NCI-H2029 treated with DMSO at 0.1 percent for 48 hours (cell line): ENCODE measurements at places on chromosomes 16 and 17.

- DNase-seq, result no peak
These were observed 130.0 kb downstream of the KCNJ12 start for GRCh38 chr17:21505819-21506815.

GRCh38 chr17:46962374-46962790 is 16.7 kb downstream of the RPRML start:
- no peak for DNase-seq

GRCh38 chr17:58783380-58783779 is 27.7 kb downstream of the PPM1E start:
- peak; percentile 60 for DNase-seq

DNA sequence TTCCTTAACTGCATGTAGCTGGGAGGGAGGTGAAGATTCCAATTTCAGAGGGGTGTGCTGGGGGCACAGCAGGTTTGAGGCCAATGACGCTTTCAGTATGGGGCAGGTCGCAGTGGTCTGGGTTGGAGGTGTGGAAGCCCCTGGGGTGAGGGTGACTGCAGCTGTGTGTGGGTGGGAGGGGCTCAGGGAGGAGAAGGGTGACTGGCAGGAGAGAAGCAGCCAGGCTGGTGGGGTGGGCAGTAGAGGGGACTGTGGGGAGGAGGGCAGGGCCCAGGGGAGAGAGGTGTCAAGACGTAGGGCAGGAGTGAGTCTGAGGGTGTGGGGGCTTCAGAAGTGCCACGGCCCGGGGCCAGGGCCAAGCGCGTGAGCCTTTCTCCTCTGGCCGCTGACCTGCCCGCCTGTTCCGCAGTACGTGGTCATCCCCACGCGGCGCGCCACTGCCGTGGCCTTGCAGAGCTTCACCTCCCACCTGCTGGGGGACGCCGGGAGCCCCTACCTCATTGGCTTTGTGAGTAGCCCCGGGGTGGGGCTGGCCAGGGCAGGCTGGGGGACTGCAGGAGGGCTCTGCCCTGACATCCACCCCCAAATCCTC is 19.4 kb downstream of the MYBBP1A start:
- DNase-seq, result no peak

GRCh38 chr17:34412534-34412933 is 49.5 kb upstream of the CCL1 start:
- DNase-seq, result no peak

DNA sequence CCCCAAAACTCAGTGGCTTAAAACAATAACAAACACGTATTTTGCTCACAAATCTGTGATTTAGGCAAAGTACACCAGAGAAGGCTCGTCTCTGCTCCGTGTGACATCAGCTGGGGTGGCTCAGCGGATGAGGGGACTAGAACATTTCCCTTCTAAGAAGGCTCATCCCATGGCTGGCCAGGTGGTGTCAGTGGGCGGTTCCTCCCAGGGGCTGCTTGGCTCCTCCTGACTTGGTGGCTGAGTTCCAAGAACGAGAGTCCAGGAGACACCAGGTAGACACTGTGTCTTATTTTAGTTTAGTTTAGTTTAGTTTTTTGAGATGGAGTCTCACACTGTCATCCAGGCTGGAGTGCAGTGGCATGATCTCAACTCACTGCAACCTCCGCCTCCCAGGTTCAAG is 5.6 kb upstream of the CHMP6 start:
- no peak for DNase-seq

- no peak for DNase-seq
These were observed 14.7 kb downstream of the PMM2 start for GRCh38 chr16:8812162-8812843.
